ENCODE measurements at places on chromosomes 5 and 9. TPM values are rescaled to one million over a fixed set of nuclear protein-coding genes. Genes with fewer than 3 reads are reported as not detected.

CDC20B gene
- total RNA-seq: not detected

ORM1 gene
- 0.38 TPM for total RNA-seq

HSPB3 gene
- total RNA-seq: not detected

LSM11 gene
- 1.9 TPM for total RNA-seq

GARIN3 gene
- total RNA-seq: not detected

LOX gene
- 1.9 TPM for total RNA-seq

EXD3 gene
- total RNA-seq: 9.6 TPM

CD180 gene
- 0.40 TPM for total RNA-seq

CFAP77 gene
- total RNA-seq: not detected

PFN3 gene
- not detected for total RNA-seq

NDST1 gene
- total RNA-seq: 35.5 TPM

SLC9A3 gene
- total RNA-seq: 0.64 TPM

SV2C gene
- 0.13 TPM for total RNA-seq

- no peak for DNase-seq
Measured at GRCh38 chr5:42579320-42579719, 156.1 kb downstream of the GHR start.

DNA sequence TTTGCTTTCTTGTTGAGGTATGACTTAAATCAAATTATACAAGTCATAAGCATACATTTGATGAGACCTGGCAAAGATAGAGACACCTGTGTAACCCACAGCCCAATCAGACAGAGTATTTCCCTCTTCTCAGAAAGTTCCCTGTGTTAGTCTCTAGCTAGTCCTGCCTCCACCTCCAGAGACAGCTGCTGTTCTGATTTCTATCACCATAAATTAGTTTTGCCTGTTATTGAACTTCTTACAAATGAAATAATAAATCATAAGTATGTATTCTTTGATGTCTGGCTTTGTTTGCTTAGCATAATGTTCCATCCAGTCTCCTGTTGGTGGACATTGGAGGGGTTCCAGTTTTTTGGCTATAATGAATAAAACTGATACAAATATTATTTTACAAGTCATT lies 194.5 kb downstream of the ICE1 start:
- DNase-seq: no peak

DNA sequence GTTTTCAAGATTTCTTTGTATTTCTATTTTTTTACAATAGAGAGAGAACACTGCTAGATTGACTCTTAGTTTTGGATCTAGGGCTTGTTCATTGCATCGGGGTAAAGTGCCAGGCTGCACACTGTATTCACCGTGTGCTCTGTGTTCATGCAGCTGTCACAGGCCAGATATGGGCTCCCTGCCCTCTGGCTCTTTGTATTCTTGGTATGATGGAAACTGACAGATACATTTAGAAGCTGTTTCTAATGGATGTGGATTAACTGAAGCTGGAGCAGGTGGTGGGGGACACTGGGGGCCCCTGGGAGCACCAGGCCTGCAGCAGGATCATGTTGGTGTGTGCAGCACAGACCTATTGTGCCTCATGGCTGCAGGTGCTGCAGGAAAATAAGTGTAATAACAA lies 28.0 kb downstream of the SLC36A1 start:
- no peak for DNase-seq

DNA sequence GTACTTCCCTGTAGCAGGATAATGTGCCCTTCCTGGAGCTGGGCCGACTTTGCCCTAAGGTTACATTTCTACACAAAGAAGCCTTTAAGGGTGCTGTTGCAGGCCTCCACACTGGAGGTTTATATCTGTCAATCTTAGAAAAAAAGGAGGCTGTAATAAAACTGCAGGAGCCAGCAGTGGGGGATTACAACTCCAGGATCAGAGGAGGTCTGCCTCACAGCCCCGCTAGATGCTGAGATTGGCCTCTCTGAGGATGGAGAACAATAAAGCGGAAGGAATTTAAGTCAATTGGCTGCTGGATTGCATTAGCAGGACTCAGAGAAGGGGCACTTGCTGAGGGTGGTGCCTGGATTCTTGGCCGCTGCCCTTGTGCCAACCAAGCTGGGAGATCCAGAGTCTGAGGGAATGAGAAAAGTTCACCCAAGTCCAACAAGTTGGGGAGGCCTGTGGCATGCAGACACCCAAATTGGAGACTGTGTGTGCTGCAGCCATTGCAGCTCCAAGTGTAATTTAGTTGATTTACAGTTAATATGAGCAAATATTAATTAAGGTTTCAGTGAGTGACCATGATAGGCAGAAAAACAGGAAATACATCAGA lies 99.0 kb upstream of the SSBP2 start:
- no peak for DNase-seq

- no peak for DNase-seq
Measured at GRCh38 chr5:1750469-1750868, 49.2 kb downstream of the MRPL36 start.

DNA sequence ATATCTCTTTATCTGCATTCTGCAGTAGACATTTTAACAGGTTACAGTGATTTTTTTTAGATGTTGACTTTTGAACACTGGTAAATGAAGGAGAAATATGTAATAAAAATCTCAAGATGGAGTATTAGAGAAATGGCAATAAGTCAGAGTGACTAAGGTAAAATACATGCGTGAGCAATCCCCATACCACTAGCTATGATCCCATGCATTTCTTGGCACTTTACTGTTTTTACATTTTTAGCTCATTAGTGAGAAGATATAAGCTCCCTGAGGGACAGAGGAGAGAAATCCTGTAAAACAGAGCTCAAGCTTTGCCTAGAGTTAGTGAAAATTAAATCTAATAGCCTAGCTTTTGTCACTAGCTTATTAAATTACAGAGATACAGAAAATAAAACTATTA lies 181.9 kb upstream of the TRPM3 start:
- DNase-seq: no peak

- no peak for DNase-seq
Measured at GRCh38 chr5:122165559-122166078, 36.3 kb downstream of the ZNF474 start.

- DNase-seq: no peak
Measured at GRCh38 chr9:71355884-71356283, 234.5 kb upstream of the TRPM3 start.

- DNase-seq: no peak
Measured at GRCh38 chr5:142568283-142568995, 117.5 kb downstream of the FGF1 start.

GRCh38 chr9:21153336-21154017 lies 11.8 kb upstream of the IFNW1 start:
- no peak for DNase-seq

DNA sequence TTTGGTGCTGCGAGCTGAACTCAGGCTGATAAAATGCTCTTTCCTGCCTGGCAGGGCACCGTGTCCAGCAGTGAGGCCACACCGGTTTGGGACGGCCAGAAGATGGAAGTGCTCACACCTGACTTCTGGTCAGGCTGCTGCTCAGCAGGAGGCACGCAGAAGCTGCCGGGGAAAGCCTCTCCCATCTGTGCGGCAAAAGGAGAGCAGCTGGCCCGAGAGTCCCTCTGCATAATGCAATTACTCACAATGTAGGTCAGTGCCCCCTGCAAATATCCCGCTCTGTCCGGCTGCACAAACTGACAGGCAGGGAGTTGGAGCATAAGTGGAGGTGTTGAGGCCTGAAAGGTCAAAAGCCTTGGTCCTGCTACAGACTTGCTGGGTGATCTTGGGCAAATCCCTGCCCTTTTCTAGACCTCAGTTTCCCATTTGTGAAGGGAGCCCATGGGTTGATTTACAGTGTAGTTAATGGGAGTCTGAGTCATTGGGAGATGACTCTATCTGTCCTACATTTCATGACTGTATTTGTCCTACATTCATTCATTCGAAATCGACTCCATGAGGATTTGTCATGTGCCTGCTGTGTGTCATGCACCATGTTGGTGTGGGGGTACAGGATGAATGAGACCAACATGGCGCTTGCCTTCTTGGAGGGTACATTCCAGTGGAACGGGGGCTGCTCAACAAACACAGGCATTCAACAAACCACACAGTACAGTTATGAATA lies 61.8 kb upstream of the TBC1D2 start:
- DNase-seq: no peak

- DNase-seq: no peak
Measured at GRCh38 chr5:88203981-88204750, 64.5 kb downstream of the TMEM161B start.

DNA sequence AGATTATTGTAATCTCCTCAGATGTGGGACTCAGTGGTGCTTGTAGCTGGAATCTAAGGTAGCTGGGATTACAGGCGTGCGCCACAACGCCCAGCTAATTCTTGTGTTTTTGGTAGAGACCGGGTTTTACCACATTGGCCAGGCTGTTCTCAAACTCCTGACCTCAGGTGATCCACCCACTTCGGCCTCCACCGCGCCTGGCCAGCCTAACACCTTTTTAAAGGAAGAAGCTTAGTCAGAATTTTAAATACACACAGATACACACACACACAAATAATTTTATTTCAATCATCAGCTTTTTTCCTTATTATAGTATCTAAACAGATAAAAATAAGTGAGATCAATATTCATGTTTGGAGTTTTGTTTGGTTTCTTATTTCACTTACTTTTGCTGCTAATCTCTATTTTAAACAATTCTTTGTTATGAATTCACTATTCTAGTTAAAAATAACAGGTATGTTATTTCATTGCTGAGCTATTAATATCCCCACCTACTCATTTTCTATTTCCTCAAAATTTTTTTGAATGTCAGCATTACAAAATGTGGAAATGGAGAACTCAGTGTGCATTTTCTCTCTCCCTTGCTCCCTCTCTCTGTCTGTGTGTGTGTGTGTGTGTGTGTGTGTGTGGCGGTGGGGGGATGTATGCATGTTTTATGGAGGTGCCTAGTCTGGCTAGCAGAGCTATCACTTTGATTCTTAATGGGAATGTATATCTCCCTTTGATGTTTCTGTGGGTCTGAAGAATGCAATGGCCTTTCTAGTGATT lies 960.6 kb upstream of the DMAC1 start:
- no peak for DNase-seq

GRCh38 chr9:38010918-38011704 lies 57.9 kb downstream of the SHB start:
- DNase-seq: no peak

- no peak for DNase-seq
Measured at GRCh38 chr5:166441-167372, 24.6 kb upstream of the LRRC14B start.

- peak; percentile 59 for DNase-seq
Measured at GRCh38 chr5:59745415-59745863, 148.1 kb downstream of the PDE4D start.

DNA sequence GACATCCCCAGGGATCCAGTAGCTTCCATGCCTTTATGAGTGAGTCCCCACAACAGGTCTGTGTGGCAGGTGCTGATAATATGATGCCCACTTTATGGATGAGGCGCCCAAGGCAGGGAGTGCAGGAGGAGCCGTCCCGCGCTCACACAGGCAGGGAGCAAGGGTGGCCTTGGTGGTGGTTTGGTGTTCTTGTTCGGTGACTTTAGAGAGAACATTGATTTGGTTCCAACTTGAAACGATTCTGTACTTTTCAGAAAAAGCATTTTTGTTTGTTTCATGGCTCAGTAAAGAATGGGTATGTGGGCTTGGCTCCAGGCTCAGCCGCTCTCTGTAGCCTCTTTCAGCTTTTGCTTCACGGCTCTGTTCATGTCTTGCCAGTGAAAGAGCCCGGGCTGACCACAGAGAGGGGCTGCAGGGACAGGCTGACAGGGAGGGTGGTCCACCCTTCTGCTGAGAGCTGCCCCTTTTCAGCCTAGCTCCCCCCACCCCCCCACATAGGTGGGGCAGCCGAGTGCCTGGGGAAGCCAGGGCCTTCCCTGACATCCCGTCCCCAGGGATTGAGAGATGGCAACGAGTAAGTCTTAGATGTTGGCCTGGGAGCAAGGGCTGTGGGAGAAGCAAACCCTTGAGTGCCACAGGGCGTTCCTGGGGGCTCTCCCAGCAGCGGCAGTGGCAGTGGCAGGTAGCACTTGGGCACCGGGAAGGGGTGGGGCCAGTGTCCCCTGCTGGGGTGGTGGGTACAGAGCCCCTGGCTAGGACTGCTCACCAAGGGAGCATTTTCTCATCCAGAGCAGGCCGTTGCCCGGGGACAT lies 28.0 kb downstream of the NCS1 start:
- no peak for DNase-seq

GRCh38 chr9:109320331-109320741 lies 523 bp downstream of the EPB41L4B start:
- no peak for DNase-seq

DNA sequence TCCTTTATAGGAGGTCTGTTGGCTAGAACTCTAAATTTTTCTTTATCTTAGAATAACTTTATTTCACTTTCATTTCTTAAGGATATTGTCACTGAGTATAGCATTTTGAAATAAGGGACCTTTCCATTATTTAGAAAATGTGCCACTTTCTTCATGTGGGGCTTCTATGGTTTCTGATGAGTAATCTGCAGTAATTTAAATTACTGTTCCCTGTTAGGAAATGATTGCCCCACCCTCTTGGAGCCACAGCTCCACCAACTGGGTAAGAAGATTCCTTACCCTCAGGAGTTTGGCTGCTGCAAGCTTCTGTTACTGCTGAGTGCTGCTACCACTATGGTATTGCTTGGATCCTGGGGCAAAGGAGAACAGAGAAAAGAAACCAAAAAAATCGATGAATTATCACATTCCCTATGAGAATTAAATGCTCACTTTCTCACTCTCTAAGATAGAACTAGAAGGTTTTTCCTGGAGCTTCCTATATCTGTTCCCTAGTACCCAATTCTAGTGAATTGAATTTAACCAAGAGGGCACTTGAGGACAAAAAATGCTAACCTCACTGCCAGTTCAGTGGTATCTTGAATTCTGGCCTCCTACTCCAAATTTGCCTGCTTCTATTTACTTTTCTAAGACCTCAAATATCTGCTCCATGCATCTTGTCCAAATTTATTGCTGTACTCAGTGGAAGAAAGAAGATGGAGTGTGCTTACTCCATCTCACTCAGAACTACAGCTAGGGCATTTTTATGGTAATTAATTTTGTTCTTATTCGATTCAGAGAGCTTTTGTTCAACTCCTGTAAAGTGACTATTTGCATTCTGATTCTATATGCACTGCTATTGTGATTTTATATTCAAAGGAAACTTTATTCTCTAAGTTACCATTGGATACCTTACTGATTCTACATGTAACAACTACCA lies 2111.3 kb downstream of the MAT2B start:
- DNase-seq: no peak

DNA sequence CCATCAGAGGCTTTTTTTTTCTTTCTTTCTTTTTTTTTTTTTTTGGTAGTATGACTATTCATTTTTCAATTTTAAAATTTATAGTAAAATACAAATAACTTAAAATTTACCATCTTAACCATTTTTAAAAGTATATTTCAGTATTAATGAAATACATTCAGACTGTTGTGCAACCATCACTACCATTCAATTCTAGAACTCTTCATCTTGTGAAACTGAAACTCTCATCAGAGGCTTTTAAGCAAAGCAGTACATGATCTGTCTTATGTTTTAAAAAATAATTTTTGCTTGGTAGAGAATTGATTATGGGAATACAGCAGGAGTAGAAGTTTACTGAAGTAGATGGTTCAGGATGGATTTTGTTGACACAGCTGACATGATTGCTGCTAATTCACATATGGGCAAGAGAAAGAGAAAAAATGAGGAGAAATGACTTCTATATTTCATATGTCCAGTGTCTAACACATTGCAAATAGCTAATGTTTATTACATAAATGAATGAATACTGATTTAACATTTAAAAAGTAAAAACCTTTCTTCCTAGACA lies 13.4 kb downstream of the ELOVL7 start:
- peak; percentile 7 for DNase-seq

Data from pancreas (tissue), 10 donors.